ENCODE measurements at places on chromosomes 11 and 22.
A peak's percentile ranks its signal among the peaks of the same experiment; 100 is the strongest.

GRCh38 chr11:102047305-102047924 lies at the start of gene CFAP300:
TSS of gene CFAP300 (plus strand) at chr11:102047437. CDS start at chr11:102047471, 34 bp downstream.
- peak; percentile 80 for DNase-seq

DNA sequence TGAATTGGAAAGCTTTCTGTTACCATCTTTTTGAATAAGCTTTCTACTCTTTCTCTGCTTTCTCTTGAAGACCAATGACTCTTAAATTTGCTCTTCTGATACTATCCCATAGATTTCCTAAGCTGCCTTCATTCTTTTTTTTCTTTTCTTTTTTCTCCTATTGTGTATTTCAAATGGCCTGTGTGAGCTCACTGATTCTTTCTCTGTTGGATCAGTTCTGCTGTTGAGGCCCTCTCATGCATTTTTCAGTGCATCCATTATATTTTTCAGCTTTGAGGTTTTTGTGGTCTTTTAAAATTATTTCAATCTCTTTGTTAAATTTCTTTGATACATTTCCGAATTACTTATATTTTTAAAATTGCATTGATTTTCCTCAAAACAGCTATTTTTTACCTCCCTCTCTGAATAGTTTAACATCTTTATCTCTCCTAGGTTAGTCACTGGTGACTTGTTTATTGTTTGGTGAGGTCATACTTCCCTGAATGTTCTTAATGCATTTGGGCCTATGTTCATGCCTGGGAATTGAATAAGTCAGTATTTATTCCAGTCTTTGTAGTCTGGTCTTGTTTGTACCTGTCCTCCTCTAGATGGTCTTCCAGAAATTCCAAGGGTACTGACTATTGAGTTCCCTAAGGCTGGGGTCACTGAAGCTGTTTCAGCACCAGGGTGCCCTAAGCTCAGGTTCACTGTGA lies 110.6 kb upstream of the SERPIND1 start:
- DNase-seq = no peak

DNA sequence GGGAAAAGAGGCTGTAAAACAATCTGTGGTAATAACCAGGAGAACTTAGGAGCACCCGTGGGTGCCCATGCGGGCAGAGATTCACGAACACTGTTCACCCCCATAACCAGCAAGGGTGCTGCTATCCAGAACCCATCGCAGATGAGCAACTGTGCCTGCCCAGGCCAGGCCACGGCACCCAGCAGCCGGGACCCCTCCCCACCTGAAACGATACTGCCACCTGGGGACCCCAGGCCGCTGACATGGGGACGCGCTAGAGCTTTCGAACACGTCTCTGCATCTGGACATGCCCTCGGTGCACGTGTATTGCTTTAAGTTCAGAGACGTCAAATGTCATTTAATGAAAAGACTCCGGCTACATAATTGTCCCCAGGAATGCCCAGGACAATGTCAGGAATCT lies 14.3 kb upstream of the MUC2 start:
- DNase-seq = no peak

- no peak for DNase-seq
Observed at GRCh38 chr11:111379602-111380136, 594 bp upstream of the POU2AF1 start.

GRCh38 chr11:75474878-75475766 lies 42.1 kb upstream of the KLHL35 start:
- DNase-seq = peak; percentile 68

DNA sequence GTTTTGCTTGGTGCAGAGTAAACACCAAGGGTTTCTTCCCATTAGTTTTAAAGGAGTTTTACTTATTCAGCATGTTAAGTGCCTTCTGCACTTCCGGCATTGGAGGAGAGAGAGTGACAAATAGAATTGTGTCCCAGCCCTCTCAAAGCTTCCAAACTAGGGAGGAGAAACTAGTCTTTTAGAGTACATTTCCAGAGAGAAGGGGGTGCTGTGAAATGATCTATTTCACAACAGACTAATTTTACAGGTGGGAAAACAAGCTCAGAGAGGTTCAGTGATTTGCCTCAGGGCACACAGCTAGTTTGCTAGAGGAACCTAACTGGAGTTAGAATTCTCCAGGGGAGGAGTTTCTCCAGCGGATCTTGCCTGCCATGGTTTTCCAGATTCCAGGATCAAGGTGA lies 12.6 kb downstream of the MPST start:
- no peak for DNase-seq

DNA sequence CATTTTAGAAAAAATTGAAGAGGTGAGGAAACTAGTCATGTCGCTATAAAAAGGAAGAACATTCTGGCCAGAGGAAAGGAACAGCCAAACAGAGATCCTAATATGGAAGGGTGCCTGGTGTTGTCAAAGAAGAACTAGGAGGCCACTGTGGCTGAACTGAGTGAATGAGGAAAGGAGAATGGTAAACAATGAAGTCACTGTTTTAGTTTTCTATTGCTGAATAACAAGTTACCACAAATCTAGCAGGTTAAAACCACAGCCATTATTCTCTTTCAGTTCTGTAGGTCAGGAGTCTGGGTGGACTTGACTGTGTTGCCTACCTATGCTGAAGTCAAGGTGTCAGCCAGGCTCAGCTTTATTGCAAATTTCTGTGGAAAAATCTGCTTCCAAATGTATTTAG lies 549.3 kb upstream of the CCDC90B start:
- no peak for DNase-seq

DNA sequence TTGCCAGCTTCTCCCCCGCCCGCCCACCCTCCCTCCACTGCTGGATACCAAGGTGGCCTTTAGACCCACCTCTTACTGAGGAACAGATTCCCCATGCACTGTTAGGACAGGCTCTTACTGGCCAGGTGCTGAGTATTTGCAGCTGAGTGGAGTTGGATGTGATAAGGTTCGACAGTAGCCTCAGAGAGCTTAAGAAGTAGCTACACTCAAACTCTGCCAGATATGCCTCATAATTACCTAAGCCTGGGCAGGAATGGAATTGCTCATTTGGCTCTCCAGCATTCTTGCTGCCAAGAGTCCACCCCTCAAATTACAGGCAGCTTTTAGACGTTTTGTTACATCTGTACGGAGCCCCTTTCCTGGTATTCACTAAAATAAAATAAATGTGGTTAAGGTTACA lies 9.6 kb downstream of the FAM181B start:
- DNase-seq = no peak

- no peak for DNase-seq
Observed at GRCh38 chr22:33555814-33556522, 364.3 kb downstream of the LARGE1 start.

GRCh38 chr22:31104869-31105268 lies 2.5 kb downstream of the SELENOM start:
- peak; percentile 84 for DNase-seq

DNA sequence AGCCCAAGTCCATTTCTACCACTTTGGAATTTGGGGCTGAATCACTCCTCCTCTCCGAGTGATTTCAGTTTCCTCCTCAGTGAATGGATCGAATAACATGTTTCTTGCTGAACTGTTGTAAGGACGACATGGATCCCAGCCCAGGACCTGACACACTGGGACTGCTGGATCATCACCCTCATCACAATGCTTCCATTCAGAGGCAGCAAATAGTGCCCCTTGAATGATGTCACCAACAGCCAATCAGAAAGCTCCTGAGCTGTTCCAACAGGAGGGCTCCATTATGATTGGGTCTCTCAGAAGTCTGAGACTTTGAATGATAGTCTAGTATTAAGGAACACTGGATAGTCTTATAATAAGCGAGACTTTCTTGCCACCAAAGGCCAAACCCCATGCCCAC lies 158.9 kb downstream of the MYO18B start:
- no peak for DNase-seq

DNA sequence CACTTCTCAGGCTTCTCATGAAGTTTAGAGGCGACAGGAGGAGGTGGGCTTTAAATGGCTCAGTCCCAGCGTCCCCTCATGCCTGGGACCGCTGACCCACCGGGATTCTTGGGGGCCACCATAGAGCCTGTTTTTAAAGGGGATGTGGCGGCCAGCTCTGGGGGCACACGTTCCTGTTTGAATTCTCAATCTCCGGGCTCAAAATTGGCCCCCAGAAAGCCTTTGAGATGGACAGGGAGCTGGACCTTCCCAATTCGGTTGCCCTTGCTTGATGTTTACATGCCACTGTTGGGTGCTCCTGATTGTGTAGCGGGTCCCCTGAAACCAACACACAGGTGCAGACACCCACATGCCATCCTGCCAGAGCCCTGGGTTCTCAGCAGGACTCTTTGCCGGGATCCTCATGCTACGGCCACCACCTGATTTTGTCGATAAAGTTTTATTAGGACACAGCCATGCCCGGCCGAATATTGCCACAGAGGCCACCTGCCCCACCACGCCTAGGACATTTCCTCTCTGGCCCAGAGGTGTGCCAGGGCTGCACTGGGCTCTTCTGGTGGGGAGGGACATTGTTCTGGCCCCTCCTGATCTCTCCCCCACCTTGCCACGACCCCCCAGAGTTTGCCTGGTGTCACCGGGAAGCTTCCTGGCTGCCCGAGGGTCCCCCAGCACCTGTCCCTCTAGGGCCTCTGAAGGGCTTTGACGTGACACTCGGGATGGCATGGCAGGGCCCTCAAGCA lies 71.6 kb downstream of the KCNQ1 start:
- DNase-seq = no peak

DNA sequence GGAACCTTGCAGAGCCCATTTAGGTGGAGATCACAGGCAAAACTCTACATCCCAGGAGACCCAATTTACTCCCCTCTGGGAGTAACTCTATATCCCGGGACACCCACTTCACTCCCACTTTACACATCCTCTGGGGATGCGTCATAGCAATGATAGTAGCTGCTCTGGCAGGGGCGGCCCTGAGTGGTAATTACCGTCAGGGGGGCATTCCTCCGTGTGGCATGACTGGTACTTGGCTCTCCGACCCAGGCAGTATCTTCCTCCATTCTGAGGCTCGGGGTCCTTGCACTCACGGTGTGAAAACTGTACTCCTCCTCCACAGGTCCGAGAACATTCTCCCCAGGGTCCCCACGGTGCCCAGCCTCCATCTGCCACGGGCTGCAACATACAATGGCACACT lies 17.2 kb downstream of the ADAMTS8 start:
- no peak for DNase-seq

DNA sequence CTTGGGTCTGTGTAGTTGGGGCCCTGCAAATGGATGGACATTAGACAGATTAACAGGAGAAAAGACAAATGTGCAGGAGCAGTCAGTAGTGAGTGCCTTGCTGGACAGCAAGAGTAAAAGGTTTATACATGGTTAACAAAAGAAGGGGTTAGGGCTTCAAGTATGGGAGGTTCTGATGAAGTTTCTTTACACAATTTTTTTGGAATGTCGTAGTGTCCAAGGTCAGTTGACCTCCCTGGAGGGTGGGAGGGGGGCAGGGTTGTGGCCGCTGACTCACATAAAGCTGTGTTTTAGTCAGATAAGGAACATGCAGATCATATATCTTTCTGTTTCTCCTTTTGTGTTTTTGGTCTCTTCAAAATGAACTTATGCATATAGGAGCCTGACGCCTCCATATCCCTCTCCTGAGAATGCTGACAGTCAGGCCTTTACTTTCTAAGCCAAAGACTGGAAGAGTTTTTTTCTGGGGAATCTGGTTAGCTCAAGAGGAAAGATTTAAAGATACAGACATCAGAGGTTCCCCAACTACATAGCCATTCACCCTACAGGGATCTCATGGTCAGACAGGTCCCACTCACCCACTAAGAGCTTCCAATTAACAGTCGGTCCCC lies 134.3 kb downstream of the NECTIN1 start:
- no peak for DNase-seq

DNA sequence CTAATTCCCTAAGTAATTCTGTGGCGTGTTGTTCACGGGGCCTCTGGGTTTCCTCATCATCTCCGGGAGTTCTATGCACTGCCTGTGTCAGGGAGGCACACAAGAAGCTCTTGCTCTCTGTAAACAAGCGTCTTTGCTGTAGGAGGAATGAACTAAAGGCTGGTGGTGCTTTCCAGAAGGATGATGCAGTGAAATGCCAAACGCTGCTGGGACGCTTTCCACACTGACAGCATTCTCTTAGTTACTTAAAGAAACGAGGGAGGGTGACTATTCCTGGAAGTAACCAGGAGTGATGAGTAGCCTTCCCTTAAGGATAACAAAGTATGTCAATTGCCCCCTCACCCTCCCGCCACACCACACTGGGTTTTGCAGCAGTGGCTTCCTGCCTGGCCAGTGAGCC lies 38.5 kb upstream of the NUP50 start:
- peak; percentile 24 for DNase-seq

- no peak for DNase-seq
Observed at GRCh38 chr22:49124608-49125007, 703.1 kb downstream of the BRD1 start.

GRCh38 chr11:36193721-36194120 lies 95.5 kb downstream of the COMMD9 start:
- no peak for DNase-seq

- DNase-seq = no peak
Observed at GRCh38 chr22:39856588-39856987, 37.0 kb downstream of the ENTHD1 start.

- DNase-seq = no peak
Observed at GRCh38 chr11:7520981-7521487, 7.2 kb downstream of the PPFIBP2 start.

GRCh38 chr11:63635762-63636465 lies 21.7 kb upstream of the PLAAT3 start:
- peak; percentile 77 for DNase-seq

Measured in ELF-1 (cell line).